T-helper 1 cell (primary cell): ENCODE measurements at places on chromosomes 5 and 9.

DNA sequence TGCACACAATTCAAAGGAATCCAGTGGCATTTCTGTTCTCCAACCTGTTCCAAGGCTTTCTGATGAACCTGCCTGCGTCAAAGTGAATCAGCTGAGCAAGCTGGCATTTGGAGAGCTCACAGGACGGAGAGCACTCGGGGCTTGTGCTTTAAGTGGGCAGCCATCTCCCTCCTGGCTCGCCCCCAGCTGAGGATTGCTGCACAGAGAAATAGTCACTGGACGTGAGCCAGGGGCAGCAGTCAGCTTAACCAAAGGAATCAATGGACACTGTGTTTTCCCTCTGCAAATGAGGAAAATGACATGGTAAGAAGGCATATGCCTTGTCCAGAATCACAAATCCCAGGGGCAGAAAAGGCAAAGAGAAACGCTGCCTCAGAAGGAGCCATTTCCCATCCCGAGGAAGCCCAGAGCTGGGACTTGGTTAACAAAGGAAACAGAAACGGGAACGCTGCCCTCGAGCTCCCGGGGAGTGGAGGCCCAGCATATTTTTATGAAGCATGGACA, 299.4 kb downstream of the ZSWIM6 start:
- DNase-seq: no peak

DNA sequence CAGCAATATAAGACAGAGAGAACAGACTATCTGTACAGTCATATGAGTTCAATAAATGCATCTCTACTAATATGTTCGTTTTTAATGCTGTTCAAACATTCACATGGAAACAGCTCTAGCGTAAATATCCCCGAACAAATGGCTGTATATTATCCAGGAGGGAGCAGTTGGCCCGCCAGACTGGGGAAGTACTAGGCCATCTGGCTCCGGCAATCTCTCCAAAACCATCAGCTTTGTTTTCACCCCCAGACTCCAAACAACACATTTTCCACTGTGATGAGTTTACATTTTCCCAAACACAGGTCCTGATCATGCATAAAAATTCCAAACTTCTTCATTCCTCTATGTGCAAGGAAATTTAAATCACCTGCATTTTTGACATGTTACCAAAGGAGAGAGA, 8.7 kb downstream of the EBF1 start:
- no peak for DNase-seq

DNA sequence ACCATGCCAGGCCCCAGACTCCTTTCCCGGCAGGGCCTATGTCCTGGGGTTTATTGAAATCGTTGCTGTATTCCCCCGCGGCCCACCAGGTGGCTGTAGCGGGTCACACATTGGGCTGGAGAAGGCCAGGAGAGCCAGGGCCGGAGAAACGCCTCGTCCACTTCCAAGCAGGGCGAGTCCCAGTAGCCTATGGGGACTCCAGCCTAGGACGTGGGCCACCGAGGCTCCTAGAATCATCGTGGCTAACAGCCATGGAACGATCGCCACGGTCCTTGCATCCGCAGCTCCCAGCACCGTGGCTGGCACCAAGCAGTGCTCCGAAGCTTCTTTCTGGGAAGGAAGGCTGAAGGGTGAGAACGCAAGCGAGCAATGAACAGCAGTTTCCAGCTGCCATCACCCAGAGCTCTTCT, 87.7 kb downstream of the ENTREP1 start:
- no peak for DNase-seq

DNA sequence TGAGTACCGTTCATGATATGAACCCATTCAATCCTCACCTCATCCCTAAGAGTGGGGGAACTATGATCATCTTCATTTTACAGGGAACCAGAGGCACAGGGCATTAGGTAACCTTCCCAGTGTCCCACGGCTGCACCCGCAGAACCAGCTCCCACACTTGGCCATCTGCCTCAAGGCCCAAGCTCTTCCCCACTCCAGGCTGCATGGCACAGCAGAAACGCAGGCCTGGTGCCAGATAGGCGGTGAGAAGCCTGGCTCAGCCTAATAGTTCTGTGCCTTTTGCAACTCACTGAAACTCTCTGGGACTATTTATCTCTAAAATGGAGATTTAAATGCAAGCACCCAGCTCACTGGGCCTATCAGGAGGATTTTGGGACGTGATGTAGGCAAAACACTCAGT, 90.8 kb upstream of the ZNF618 start:
- no peak for DNase-seq

DNA sequence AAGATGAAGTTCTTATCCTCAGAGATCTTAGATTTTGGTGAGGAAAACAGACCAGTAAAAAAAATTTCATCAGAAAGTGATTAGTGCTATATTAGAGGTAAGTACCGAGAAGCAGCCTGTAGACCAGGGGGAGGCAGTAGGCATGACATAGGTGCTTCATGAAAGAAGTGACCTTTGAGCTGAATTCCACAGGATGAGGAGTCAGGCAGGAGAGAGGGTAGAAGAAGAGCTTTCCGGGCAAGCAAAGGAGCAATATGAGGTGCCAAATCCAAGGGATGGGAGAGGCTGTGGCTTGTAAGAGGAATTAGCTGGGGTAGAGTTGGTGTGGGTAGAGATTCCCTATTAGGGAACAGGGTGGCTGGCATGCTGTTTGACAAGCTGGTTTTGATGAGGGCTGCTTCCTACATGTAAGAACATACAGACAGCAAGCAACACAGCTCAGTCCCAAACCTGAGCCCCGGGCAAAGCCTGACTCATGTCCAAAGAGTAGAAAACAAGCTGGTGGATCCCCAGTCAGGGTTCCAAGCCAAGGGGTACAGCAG, 48.4 kb upstream of the PWWP2A start:
- DNase-seq: no peak

DNA sequence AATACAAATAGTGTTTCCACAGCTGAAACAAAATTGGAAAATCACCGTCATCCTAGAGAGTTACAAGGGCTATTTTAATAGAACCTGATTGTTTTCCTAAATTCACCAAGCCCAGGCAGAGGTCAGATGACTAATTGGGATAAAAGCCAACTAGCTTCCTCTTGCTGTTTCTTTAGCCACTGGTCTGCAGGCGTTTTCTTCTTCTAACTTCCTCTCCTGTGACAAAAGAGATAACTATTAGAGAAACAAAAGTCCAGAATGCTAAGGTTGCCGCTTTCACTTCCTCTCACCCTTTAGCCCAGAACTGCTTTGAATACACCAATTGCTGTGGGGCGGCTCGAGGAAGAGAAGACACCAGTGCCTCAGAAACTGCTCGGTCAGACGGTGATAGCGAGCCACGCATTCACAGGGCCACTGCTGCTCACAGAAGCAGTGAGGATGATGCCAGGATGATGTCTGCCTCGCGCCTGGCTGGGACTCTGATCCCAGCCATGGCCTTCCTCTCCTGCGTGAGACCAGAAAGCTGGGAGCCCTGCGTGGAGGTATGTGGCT, at the start of gene TLR4:
Gene TLR4, plus strand, starts transcription at position 380 of the 552 bp plus-strand sequence. Its CDS starts 70 bp downstream, at position 450.
- DNase-seq: no peak

DNA sequence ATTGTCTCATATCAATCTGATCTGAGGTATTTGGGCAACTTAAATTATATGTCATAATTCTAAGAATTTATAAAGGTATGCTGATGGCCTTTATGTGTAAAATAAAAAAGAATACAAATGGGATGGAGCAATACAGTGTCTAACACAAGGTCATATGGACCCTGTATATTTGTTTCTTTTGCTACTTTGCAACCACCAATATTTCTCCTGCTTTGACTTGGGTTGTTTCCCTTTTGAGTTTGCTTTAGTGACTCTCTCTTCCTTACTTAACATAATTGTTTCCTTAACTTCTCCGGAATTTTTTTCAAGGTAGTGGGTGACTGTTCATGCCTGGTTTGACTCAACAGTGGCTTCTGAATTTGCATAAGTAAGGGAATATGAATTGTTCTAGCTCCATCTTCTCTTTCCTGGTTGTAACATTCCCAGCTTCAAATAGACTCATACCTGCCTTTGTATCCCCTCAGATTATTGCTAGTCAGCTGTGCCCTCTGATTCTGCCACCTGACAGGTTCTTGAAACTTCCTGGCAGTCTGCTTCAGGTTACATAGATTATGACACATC, 30.2 kb upstream of the ANXA1 start:
- DNase-seq: no peak

GRCh38 chr9:78567693-78568092, 270.8 kb downstream of the PSAT1 start:
- no peak for DNase-seq

GRCh38 chr5:139639619-139640380, 8.3 kb upstream of the CXXC5 start:
- DNase-seq: no peak

GRCh38 chr5:66377747-66378146, 218.4 kb upstream of the MAST4 start:
- no peak for DNase-seq

DNA sequence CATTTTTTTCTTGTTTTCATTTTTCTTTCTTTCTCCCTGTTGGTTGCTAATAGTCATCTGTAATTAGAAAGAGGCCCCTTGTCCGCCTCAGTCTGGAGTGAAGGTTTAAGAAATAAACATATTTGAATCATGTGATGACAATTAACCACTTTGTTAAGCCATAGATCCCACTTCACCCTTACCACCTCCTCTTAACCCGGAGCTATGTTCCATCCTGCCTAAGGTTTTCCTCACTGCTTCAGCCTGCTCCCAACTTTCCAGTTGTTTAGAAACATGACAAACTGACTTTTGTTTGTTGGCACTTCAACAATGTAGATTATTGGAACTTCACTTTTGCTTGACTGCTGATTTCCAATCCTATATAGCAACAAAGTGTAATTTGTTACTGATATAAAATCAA, 37.4 kb upstream of the SSBP2 start:
- no peak for DNase-seq

DNA sequence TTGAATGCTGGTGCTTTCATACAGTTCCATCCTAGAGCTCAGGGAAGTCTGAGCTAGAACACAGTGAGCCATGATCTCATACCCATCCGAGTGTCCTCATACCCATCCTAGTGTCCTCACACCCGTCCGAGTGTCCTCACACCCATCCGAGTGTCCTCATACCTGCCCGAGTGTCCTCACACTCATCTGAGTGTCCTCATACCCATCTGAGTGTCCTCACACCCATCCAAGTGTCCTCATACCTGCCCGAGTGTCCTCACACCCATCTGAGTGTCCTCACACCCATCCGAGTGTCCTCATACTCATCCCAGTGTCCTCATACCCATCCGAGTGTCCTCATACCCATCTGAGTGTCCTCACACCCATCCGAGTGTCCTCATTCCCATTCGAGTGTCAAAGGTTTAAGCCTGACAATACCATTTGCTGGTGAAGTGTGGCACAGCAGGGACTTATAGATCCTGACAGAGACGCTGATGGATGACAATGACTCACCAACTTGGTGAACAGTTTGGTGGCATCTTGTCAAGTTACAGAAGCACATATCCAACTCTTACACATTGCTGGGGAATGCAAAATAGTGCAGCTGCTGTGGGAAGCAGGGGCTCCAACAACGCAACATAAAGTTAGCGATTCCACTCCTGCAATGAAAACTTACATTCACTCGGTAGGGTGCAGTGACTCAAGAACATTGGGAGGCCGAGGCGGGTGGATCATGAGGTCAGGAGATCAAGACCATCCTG, 77.0 kb upstream of the COL5A1 start:
- DNase-seq: no peak

DNA sequence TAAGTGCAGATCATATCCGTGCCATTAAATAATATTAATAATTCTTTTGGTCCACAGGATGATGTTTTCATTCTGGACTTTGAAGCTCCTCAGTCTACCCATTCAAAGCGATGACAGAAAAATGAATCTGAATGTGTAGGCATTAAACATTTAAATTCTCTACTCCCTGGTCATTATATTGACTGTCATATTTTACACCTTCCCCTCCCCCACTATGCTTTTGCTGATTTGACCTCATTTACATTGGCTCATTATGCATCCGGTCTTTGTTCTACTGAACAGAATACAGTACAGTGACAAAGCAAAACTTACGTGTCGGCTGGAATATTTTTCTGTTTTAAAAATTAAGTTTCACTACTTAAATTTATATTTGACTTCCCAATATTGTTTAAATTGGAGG, 289.7 kb upstream of the TMEM161B start:
- no peak for DNase-seq

DNA sequence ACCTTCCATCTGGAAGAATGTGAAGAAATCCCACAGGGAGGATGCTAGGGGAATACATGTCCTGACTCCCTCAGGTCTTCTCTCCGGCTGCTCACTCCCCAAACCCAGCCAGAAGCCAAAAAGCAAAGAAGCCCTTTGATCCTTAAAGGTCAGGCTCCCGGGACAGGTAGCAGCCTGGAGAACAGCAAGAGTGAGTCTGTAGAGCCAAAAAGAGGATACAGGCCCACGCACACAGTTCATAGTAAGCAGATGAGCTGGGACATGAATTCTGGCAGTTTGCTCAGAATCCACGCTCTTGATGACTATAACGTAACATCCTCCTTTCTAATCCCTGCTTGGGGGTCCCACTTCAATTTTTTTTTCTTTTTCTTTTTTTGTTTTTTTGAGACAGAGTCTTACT, 72.0 kb upstream of the SLC44A1 start:
- no peak for DNase-seq

DNA sequence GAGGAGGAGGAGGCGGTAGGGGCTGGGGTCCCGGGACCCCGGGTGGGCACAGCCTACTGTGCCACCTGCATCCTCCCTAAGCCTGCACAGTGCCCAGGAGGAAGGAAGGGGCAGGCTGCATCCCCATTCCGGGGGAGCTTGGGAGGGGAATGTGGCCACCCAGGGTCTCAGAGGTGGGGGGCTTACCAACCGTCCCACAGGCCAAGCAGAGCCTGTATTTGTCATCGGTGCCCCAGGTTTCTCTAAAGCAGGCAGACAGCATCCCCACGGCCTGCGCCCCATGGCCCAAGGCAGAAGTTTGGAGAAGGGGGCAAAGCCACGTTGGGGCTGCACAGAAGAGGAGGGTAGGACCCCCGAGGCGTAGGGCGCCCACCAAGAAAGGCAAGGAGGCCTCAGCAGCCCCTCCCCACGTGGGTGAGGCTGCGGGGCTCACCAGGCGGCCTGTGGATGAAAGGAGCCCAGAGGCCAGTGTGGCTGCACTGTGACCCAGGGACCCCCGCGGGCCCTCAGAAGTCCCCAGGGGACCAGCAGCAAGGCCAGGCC, 507 bp upstream of the GPSM1 start:
- no peak for DNase-seq

- DNase-seq: no peak
These were observed 144.4 kb downstream of the ALDH1A1 start for GRCh38 chr9:72808446-72808768.

DNA sequence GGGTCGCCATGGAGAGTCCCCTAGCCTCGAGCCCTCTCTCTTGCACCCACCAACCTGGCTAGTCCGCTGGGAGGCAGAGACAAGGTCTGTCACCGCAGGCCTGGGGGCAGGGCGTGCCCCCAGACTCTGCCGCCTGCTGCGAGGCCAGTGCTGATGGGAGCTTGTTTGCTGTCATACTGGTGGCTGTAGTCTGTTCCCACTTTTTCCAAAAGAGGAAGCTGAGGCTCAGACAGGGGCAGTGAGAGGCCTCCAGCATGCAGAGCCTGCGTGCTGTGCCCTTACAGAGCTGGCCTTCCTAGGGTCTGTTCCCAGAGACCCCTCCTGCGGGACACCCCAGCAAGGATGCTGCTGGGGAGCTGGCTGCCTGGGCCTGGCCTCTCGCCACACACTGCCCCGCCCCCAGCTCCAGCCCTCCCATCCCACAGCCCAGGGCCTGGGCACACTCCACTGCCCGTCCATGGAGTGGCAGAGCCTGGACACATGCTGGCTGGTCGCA, 21.0 kb upstream of the SUSD3 start:
- no peak for DNase-seq

- no peak for DNase-seq
These were observed 71.8 kb downstream of the ADAMTSL1 start for GRCh38 chr9:18545636-18546360.

- DNase-seq: no peak
These were observed 146.8 kb downstream of the ATPSCKMT start for GRCh38 chr5:10102706-10103497.
